ENCODE measurements at places on chromosomes 1 and 21. TPM values are rescaled to one million over a fixed set of nuclear protein-coding genes. Genes with fewer than 3 reads are reported as not detected.

GRCh38 chr1:229870381-229870780, 196.7 kb upstream of the GALNT2 start:
- no peak for DNase-seq

Gene CFHR3
- not detected for total RNA-seq

GRCh38 chr1:212938846-212939245, 11.5 kb upstream of the VASH2 start:
- no peak for DNase-seq

DNA sequence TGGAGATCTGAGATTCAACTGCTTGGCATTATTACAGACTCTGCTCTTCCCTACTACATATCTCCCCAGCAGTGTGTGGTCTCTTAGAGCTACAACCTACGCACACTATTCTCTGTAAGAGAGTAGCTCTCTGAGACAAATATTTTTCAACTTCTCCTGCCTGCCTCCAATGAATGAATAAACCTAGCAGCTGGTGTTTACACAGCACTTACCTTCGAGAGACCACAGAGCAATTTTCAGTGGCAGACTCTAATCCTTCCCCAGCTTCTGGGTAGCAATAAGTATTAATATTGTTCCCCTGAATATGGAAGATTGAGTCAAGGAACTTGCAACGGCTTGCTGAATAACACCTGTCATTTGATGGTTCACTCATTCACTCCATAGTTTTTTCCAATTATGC, 350.9 kb upstream of the SPAG17 start:
- no peak for DNase-seq

Gene TINAGL1
- total RNA-seq = 60.5 TPM

Gene HSD3B1
- not detected for total RNA-seq

DNA sequence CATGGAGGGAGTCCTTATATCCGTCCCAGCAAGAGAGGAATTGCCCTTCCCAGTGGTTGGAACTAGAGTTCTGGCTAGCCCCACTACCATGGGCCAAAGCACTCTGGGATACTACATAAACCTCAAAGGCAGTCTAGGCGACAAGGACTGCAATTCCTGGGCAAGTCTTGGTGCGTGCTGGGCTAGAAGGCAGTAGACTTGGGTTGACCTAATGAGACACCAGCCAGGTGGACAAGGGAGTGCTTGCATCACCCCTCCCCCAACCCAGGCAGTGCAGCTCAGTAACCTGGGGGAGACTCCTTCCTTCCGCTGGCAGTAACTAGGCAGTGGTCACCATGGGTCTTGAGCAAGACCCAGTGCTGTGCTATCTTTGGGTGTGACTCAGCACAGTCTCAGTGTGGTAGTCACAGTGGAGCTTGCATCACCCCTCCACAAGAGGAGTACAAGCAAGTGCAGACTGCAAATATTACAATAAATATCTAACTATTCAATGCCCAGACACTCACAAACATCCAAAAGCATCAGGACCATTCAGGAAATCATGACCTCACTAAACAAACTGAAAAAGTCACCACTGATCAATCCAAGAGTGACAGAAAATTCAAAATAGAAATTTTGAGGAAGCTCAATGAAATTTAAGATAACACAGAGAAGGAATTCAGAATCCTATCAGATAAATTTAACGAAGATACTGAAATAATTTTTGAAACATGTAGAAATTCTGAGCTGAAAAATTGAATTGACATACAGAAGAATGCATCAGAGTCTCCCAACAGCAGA, 84.7 kb upstream of the LYPLAL1 start:
- peak; percentile 92 for DNase-seq

DNA sequence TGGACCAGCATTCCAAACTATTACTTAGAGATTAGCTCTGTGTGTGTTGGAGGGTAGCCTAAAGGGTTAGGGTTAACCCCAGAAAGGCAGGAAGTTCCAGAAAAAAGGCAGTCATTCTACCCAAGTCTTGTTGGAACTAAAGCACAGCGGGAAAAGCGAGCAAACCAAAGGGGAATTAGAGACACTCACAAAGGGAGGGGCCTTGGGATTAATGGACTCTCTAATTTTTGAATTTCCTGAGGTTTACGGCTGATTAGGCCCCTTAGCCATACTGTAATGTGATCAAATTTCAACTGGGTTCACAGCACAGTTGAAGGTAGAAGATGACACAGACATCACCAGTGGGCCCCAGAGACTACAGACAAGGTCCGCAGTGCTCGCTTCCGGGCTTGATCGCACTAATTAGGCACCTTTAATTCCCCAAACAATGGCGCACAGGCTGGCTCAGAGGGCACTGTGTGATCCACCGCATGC, 28.3 kb downstream of the CAPZB start:
- DNase-seq = no peak

GRCh38 chr1:170790175-170790574, 126.2 kb downstream of the PRRX1 start:
- DNase-seq = no peak

Gene RNU1-2
- not detected for total RNA-seq

- DNase-seq = no peak
These were observed 44.6 kb downstream of the UBE2U start for GRCh38 chr1:64248065-64248464.

DNA sequence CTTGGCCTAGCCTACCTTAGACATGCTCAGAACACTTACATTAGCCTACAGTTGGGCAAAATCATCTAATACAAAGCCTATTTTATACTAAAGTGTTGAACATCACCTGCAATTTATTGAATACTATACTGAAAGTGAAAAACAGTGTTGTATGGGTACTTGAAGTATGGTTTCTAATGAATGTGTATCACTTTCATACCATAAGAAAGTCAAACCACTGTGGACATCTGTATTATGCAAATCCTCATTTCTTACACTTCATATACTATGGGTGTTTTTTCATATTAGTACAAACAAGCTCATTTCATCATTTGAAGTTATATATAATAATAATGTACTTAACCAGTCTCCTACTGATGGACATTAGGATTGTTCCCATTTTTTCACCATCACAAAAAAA, 41.2 kb downstream of the TDRD5 start:
- DNase-seq = no peak

Gene MTARC2
- 4.2 TPM for total RNA-seq

DNA sequence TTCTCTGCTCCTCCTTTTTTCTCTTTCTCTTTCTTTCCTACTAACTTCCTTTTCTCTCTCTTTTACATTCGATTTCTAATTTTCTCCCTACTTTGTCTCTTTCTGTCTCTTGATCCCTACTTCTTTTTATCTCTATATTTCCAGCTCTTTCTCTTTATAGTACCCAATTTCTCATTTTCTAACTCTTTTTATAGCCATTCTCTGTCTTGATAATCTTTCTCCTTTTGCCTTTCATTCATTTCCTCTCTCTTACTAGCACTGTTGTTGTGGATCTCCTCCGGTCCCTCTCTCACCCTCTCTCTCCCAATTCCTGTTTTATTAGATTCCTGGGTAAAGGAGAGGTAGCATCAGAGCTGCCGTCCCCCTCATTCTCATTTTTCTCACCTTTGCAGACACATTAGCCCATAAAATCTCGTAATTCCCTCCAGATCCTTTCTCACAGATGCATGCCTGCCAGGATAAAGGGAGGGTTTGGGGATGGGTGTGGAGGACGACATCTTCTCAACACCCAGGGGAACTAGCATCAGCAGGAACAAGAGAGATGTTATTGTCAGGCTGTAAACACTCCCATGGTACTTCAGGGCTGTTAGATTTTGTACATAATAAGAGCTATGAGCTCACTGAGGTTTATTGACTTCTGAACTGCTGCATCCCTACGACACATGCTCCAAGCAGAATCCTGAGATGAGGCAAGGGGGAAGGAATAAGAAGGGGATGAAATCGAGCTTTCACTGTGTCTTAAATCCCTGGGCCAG, 159.0 kb upstream of the GALNT2 start:
- no peak for DNase-seq

Gene TSPAN1
- total RNA-seq = 0.43 TPM

GRCh38 chr1:117627546-117628130, 21.8 kb downstream of the TENT5C start:
- DNase-seq = no peak

Gene GJA9
- not detected for total RNA-seq

DNA sequence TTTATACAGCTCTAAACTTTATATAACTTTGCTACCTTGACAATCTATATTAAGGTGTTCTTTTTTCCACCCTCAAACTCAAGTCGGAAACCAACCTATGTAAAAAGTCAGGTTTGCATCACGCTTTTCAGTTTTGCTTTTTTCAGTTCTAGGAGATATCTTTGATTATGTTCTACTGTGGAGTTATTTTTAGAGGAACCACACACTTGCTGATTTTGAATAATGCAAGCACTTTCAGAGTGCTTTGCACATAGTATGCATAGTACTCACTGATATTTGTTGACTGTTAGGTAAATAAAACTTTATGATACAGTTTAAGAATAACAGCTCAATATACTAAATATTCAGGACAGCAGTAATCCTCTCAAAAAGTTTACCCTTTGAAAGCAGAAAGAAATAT, 564.2 kb upstream of the ZRANB2 start:
- no peak for DNase-seq

Gene ACTN2
- not detected for total RNA-seq

DNA sequence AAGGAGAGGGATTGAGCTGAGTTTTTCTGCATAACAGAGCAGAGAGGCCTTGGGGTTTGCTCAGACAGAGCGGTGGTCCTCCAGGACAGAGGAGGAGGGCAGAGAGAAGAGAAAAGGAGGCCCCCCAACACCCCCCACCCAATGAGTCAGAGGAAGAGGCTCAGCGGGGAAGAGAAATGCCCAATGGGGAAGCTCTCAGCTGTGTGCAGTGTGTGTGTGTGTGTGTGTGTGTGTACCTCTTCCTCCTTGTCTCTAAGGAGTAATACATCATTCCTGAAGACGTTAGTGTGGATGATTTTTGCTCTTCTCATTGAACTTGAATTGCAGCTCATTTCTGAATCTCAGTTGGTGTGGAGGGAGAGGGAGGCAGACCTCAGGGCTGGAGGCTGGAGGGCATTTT, 8.7 kb downstream of the TMPRSS3 start:
- DNase-seq = no peak

GRCh38 chr1:247923941-247924340, 748 bp upstream of the OR2AJ1 start:
- no peak for DNase-seq

- DNase-seq = no peak
These were observed 336 bp upstream of the DENND2D start for GRCh38 chr1:111200802-111201161.

DNA sequence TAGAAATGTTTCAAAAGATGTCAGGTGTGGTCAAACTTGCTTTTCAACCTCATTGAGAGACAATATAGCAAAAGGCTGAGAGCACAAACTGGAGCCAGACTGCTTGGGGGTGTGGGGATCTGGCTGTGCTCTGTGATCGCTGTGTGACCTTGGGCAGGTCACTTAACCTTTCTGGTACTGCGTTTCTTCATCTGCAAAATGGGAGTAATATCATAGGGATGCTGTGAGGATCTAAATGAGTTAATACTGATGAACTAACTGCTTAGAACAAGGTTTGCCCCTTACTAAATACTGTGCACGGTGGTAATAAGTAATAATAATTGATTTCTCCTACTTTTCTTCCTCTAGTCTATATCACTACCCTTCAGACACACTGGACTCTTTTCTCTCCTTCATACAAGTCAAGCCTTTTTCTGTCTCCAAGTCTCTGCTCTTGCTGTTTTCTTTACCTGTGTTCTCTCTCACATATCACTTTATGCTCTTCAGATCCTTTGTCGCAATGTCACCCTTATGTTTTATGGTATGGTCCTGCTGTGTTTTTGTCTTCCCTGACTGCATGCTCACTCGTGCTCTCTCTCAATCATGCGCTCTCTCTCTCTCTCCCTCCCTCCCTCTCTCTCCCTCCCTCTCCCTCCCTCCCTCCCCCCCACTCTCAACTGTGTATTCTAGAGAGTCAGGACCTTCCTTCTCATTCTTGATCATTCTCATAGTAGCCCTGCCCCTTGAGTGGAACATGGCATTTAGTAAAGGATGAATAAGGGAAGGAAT, 3.3 kb downstream of the MGST3 start:
- no peak for DNase-seq

GRCh38 chr1:63976006-63976405, 202.2 kb downstream of the ROR1 start:
- no peak for DNase-seq

Gene TMEM79
- total RNA-seq = 1.3 TPM

DNA sequence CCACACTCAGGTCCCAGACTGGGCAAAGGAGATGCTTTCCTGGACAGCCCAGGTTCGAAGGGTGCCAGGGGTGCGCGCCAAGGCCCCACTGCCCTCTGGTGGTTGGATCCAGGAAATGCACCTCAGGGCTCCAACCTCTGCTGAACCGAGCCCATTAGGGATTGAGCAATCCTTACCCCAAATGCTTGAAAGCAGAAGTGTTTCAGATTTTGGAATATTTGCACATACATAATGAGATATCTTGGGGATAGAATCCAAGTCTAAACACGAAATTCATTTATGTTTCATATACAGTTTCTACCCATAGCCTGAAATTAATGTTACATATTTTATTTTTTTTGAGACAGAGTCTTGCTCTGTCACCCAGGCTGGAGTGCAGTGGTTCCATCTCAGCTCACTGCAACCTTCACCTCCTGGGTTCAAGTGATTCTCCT, 57.4 kb downstream of the SLC9A1 start:
- DNase-seq = peak; percentile 78

GRCh38 chr1:172960019-172960418, 90.7 kb downstream of the TNFSF18 start:
- DNase-seq = no peak

- DNase-seq = peak; percentile 18
These were observed 6.3 kb downstream of the HPCA start for GRCh38 chr1:32892368-32893197.

Gene ZNF593OS
- 0.32 TPM for total RNA-seq

DNA sequence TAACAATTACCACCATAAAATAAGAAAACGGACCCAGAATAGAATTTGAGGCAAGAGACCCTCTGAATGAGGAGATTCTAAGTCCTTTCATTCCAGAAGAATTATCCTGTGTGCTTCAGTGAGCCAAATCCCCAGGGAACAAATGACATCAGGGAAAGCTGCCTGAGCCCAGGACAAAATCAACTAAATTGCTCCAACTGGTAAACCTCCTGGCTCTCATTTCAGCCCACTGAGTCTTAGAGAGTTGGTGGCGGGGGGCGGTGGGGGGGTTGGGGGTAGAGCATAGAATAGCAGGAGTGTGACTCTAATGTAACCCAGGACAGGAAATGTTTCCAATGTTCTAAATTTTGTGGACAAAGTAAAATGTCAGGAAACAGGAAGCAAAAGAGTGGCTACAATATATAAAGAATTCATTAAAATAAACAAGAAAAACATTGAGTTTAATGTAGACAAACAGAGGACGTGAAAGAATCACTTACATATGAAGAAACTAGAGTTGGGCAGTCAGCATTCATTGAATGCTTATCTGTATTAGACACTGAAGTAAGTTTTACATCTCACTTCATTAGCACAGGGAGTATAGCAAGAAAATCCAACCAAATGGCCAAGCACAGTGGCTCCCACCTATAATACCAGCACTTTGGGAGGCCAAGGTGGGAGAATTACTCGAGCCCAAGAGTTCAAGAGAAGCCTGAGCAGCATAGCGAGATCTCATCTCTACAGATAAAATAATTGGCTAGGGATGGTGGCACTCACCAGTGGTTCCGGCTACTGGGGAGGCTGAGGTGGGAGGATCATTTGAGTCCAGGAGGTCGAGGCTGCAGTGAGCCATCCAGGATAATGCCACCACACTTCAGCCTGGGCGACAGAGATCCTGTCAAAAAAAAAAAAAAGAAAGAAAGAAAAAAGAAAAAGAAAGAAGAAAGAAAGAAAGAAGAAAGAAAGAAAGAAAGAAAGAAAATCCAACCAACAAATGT, 75.1 kb downstream of the DHRS3 start:
- DNase-seq = no peak

Data from fibroblast of villous mesenchyme (primary cell).